ENCODE measurements at places on chromosomes 7 and 10. TPM values are rescaled to one million over a fixed set of nuclear protein-coding genes. Genes with fewer than 3 reads are reported as not detected.

The ARHGEF5 gene
- polyA plus RNA-seq: 3.0 TPM

- no peak for DNase-seq
These were observed 274 bp downstream of the PITX3 start for GRCh38 chr10:102241032-102241443.

GRCh38 chr7:139972029-139972428, 90.7 kb downstream of the PARP12 start:
- DNase-seq: no peak

- no peak for DNase-seq
These were observed 142.2 kb upstream of the INSYN2A start for GRCh38 chr10:127338399-127339110.

GRCh38 chr10:119103241-119103902, 541 bp upstream of the DENND10 start:
- DNase-seq: no peak
